ENCODE measurements at places on chromosomes 11 and 22.

GRCh38 chr11:102577723-102578122 lies 47.2 kb upstream of the MMP7 start:
- DNase-seq = no peak

- DNase-seq = peak; percentile 85
These were observed 7.3 kb upstream of the NCF4 start for GRCh38 chr22:36853407-36854099.

GRCh38 chr11:18471995-18472394 lies 16.3 kb downstream of the LDHAL6A start:
- no peak for DNase-seq

- no peak for DNase-seq
These were observed 987 bp upstream of the NCR3LG1 start for GRCh38 chr11:17350455-17351171.

GRCh38 chr22:24321999-24322398 lies 51.4 kb downstream of the SPECC1L start:
- no peak for DNase-seq

DNA sequence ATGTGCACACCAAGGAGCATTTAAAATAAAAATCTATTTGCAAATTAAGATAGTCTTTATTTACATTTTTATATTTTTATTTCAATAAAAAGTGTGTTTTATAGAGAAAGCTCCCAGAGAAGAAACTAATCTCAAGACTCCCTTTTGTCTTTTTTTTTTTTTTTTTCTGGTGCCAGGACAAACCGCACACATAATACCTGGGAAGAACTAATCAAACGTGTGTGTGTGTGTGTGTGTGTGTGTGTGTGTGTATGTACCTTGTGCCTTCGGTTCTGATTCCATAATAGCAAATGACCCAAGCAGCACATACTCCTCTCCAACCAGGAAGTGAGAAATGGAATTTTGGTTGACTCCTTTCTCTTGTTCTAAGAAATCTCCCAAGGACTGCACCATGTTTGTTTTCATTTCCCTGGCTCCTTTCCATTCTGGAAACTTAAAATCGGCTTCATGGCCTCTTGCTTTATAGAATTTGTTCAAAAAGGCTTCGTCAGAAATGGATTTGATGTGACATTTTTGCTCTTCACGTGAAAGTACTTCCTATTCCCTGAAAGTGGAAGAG lies 65.3 kb downstream of the ST3GAL4 start:
- DNase-seq = no peak

DNA sequence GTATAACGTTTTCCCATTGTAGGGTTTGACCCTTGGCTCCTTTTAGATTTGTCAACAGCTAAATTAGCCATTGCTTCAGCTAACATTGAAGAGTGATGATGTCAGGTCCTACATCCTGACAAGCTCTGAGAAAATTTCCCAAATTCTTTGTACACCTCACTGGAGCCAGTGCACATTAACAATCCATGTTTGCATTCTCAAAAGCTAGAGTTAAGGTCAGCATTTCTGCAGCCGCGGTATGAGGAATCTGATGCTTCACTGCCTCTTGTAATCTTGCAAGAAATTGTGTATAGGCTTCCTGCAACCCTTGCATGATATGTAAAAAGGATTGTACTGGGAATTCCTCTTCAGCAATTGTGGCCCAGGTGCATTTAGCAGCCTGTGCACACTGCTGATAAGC lies 33.1 kb upstream of the NCAM1 start:
- DNase-seq = no peak

- DNase-seq = no peak
These were observed 869 bp downstream of the FAM83F start for GRCh38 chr22:39995393-39996252.

DNA sequence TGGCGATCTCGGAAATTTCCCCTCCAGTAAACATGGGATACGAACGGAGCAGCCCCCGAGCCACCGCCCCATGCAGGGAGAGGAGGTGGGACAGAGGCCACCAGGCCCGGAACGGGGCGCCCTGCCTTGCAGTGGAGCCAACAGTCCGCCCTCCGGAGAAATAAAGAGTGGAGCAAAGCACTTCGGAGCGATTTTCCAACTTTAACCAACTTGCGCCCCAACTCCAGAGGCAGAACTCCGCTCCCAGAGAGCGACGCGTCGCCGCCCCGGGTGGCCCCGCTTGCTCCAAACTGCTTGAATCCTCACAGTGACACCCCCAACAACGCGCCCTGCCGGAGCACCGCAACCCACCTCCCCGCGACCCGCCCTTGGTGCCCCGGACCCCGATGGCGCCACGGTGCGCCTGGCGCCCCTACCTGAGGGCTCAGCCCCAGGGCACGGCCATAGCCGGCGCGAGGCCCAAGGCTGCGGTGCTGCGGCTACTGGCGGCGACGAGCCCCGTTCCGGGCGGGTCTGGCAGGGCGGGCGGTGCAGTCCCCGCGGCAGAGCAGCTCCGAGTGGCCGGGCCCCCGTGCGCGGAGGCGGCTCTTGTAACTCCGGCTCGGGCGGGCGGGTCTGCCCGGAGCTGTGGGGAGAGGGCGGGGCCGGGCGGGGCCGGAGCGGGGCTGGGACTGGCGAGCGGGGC lies at the start of gene AHNAK:
Gene AHNAK (minus strand): TSS at position 563 of the 685 bp plus-strand sequence. CDS start 10,708 bp downstream, outside the sequence.
- DNase-seq = peak; percentile 82

DNA sequence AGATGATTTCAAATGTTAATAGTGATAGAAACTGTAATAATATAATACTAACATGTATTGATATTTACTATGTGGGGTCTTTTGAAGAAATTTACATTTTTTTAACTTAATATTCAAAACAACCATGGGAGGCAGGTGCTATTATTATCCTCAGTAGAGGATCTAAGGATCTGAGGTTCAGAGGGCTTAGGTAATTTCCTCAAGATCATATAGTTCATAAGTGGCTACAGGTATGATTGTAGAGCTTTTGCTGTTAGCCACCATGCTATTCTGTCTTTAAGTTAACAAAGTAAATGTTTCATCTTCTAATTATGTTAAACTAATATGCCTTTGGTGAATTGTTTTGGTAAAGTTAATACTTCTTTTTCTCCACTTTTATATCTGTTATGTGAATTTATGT lies 83.6 kb downstream of the PDE3B start:
- DNase-seq = no peak

GRCh38 chr11:121575250-121575962 lies 122.6 kb upstream of the SORL1-AS1 start:
- DNase-seq = peak; percentile 77

Data from CD4-positive, alpha-beta T cell treated with Interferon gamma for 1 hour (primary cell).